K562 (cell line): ENCODE measurements at places on chromosomes 11 and 22. TPM values are rescaled to one million over a fixed set of nuclear protein-coding genes. Genes with fewer than 3 reads are reported as not detected.

DNA sequence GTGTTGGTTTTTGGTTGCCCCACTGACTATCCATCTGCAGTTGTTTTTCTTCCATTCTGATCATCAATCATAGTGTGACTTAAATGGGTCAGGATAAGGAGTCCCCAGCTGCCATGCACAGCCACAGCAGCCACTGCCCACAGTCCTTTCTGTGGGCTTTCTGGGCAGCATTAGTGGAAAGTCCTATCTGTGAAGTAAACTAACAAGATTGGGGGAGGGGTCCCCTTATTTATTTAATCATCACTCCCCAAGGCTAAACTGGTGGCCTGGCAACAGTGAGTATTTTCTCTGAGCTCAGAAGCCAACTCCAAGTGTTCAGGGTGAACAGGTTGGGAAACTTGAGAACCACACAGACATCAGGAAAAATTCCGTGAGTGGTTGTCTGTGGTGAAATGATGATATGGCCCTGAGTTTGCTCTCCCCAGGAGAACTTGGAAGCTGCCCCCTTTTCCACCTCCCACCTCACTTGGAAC lies 145.0 kb downstream of the CCDC34 start:
- no peaks in the 10 kb centered on the region for H3K27me3 ChIP-seq
- no peak overlapping the region for H3K27ac ChIP-seq
- H3K4me1 ChIP-seq = peaks cover 4% of the 10 kb centered on the region; the same call in 1 of the 2 replicates
- H3K36me3 ChIP-seq = no peaks in the 10 kb centered on the region

DNA sequence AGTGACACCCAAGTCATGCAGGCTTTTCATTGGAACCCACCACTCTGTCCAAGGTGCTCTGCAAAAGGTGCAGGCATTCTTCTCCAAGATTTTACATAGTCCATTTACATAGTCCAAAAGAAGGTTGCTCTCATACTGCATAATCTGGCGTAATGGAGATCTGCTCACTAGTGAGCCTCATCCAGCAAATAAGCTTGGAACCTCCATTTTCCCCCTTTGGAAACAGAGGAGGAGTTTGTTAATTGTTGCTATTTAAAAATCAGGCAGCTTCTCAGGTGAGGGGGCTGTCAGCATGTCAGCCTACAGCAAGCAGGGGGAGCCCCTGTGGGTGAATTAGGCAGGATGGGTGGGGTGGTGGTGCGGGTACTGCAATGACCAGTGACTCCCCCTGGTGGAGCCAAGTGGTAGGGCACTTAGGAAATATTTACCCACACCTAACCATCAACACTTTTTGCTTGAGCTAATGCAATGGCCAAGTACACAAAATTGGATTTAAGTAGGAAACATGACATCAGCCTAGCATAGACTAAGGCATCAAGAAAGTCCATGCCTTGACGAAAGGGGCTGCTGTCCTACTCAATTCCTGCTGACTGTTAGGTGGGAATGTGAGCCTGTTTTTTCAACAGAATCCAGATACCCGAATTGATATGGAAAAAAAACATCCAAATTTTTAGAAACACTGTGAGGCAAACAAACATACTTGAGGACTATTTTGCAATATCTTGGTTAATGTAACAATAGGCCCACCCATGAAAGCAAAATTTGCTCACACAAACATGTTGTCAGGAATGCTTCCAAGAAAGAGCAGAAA lies 64.5 kb downstream of the AMBRA1 start:
- peaks cover 2% of the 10 kb centered on the region; the same call in 2 of the 3 replicates for H3K36me3 ChIP-seq
- no peaks in the 10 kb centered on the region for H3K27me3 ChIP-seq
- H3K4me1 ChIP-seq = peaks cover 8% of the 10 kb centered on the region; the same call in 2 of the 3 replicates
- no peak overlapping the region for H3K27ac ChIP-seq
- DNase-seq = peak; percentile 90

DNA sequence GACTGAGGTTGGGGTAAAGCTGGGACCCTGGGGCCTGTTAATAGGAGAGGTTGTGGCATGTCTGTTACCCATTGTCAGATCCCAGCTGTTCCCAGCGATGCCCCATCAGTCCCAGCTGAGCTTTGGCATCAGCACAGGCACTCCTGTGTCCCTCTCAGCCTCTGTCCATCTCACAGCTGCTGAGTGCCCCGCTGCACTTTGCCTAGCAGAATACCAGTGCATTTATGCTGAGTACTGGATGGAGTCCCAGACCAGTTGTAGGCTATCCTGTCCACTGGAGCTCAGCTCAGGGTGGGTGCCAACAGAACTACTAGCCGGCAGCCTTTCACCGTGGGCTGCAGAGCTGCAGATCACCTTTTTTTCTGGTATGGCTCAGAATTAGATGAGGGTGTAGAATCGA lies 9.9 kb downstream of the FXYD6 start:
- no peak overlapping the region for H3K27ac ChIP-seq
- no peak overlapping the region for H3K4me3 ChIP-seq
- no peaks in the 10 kb centered on the region for H3K4me1 ChIP-seq
- peaks cover 27% of the 10 kb centered on the region for H3K27me3 ChIP-seq

The MPZL2 gene
- 0.09 and 0.29 TPM in 2 replicates for total RNA-seq
